ENCODE measurements at places on chromosomes 16 and 17. TPM values are rescaled to one million over a fixed set of nuclear protein-coding genes. Genes with fewer than 3 reads are reported as not detected.

DNA sequence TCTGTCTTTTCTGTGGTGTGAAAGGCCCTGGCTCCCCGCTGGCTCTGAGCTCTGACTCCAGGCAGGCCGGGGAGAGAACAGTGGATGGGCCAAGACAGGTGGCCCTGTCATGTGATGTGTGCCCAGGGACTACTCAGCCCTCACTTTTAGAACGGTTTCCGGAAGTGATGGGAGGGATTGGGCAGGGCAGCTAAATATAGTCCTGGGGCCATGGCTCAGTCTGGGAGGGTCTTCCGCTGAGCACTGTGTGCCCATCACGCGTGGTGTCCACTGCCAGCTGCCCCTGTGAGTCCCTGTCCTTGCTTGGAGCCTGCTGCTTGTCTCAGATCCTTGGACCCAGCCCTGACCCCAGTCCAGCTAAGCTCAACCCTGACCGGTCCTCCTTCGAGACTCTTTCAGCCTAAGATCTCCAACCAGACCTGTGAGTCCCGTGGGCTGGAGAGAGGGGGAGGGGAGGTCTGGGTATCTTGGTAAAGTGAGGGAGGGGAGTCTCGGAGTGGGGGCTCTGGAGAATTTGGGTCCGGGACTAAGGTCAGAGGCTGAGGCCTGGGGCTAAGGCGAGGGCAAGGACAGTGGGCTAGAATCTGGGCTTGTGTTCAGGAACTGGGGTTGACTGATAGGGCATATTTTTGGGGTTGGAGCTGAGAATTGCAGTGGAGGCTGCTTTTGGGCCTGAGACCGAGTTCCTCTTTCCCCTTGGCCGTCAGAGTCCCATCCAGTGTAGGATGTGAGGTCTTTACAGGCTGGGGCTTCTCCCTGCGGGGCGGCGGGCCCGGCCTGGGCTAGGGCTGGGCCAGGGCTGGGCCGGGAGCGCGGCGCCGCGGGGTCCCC is at the start of gene TRIM72:
Gene TRIM72, plus strand, starts transcription at position 243 of the 831 bp plus-strand sequence. CDS start 620 bp downstream, outside the sequence.
- no peak for DNase-seq

Gene CHTF8
- 124 TPM for total RNA-seq

Gene PPP1R1B
- total RNA-seq: 31.1 TPM

Gene SLC12A3
- total RNA-seq: 5.4 TPM

All from kidney (tissue), 22 donors.